Frontal cortex (tissue), 4 donors: ENCODE measurements at places on chromosomes 3 and 15. TPM values are rescaled to one million over a fixed set of nuclear protein-coding genes. Genes with fewer than 3 reads are reported as not detected.

DNA sequence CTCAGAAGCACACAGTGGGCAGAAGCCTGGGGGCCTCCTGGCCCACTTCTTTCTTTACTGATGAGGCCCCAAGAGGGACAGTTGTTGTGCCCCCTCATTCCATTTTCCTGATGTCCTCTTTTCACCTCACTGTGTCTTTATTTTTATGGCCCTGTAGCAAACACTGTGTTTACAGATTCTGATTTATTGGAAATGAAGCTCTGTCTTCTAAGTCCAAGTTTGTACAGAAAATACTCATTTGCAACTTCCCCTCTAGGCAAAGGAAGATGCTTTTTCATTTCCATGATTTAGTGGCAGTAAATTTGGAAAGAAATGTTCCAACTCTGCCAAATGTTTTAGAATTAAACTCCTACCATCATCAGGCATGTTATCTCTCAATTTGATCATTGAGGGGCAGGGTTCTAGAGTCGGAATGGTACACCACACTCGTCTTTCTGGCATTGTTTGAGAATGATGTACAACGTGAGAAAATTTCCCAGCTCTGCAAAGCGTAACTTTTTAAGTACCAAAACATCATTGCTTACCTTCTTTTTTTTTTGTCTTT is 129.7 kb downstream of the ARNT2 start:
- no peak for DNase-seq

The RTP1 gene
- 0.41 TPM for total RNA-seq

DNA sequence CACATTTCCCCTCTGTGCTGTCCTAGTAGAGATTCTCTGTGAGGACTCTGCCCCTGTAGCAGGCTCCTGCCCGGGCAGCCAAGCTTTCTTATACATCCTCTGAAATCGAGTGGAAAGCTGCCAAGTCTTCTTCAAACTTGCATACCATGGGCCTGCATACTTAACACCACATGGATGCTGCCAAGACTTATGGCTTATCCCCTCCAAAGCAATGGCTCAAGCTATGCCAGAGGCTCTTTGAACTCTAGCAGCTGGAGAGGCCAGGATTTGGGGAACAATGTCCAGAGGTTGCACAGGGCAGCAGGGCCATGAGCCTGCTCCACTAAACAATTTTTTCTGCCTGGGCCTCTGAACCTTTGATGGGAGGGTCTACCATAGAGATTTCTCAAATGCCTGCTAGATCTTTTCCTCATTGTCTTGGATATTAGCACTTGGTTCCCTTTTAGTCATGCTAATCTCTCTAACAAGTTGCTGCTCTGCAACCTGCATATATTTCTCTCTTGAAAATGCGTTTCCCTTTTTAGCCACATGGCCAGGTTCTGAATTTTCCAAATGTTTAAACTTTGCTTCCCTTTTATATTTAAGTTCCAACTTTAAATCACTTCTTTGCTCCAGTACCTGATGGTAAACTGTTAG is 6.1 kb upstream of the PLSCR4 start:
- no peak for DNase-seq

The THSD4 gene
- total RNA-seq = 1.6 TPM

The HYKK gene
- 0.41 TPM for total RNA-seq

DNA sequence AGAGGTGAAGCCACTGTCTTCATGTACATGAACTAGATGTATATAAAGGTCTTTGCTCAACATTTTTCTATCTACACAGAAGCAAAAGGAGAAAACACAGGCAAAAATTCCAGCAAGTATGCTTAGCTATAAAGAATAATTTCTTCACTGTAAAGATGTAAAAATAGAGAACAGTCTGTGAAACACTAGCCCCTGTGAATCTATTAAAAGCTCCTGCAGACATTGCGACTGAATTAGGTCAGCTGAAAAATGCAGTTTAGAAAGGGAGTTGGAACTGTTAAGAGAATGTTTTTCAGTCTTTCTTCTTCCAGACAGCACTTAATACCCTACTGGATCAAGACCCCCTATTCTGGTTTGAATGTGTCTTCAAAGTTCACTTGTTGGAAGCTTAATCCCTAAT is 291.5 kb downstream of the KBTBD8 start:
- no peak for DNase-seq

The KIF15 gene
- total RNA-seq = 6.9 TPM

The SLC28A2 gene
- total RNA-seq = not detected

GRCh38 chr3:182713743-182714517 is 79.4 kb upstream of the ATP11B start:
- peak; percentile 35 for DNase-seq

GRCh38 chr3:177690306-177690705 is 493.0 kb upstream of the TBL1XR1 start:
- no peak for DNase-seq

The GCNT3 gene
- total RNA-seq = 0.41 TPM

The ARL14 gene
- total RNA-seq = not detected

The WDR72 gene
- under 0.01 TPM for total RNA-seq

DNA sequence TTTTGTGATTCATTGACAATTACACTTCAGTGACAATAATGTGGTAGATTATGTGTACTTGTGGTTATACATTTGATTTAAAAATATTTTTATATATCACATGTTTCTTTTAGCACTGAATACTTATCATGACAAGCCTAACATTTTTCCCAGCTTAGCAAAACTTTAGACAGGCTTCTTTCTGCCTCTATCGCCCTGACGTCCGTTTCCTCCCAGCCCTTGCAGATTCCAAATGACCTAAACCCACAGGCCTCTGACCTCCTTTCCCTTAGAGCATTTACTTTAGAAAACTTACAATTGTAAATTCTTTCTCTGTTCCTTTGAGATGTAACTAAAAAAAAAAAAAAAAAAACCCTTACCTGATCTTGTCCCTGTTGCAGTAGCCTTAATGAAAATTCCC is 326.1 kb downstream of the UNC13C start:
- DNase-seq = no peak

The LMCD1 gene
- 0.41 TPM for total RNA-seq

- no peak for DNase-seq
These were observed 287.8 kb downstream of the FAM43A start for GRCh38 chr3:194973366-194974000.

DNA sequence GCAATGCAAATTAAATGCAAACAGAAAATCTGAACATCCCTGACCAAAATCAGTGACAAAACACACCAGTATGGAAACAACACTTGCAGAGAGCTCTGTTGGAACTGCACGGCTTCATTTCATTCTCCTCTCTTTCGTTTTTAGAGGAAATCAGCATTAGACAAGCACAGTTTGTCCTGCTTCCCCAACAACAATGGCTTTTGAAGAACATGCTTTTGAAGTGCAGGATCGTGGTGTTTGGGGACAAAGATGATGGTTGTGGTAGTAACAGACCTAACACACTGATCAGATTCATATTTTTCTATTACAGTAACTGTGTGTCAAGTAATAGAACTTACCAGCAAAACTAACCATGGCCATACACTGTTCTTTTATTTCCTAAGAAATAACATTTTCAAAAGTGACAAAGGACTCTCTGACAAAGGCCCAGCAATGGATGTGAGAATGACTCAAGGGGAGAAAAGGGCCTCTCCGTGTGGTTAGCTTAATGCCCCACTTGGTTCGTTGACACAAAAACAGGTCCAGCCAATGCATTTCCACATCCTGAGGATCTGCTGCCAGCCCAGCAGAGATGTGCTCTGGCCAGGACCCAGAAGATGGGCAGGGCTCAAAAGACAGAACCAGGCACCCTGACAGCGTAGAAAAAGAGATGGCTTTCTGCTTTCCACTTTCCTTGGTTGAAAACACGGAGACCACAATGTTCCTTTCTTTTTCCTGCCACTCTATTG is 84.1 kb downstream of the CCNL1 start:
- DNase-seq = no peak

- no peak for DNase-seq
These were observed 16.9 kb upstream of the MEX3B start for GRCh38 chr15:82062479-82063454.

DNA sequence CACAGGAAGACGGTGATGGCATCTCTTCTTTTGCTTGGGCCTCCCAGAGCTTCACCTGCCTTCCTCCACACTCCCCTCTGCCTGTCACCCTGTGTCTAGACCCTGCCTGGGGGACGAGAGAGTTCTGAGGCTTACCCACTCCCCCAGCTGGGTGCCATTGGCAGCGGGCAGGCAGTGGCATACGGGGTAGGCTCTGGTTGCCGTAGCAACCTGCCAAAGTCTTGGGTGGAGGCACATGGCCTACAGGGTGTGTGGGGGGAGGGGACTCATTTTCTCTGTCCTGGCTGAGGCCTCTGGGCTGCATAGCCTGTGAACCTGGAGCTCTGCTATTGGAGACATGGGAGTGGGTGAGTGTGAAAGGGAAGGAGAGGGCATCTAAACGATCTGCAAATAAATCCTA is 4.4 kb downstream of the INSYN1 start:
- no peak for DNase-seq

The EHHADH gene
- total RNA-seq = 1.2 TPM

- no peak for DNase-seq
These were observed 151.6 kb downstream of the TMCO5A start for GRCh38 chr15:38085931-38086568.

GRCh38 chr15:77010312-77010686 is 15.4 kb downstream of the PSTPIP1 start:
- no peak for DNase-seq

The MAP3K13 gene
- total RNA-seq = 45.7 TPM

The GRK7 gene
- under 0.01 TPM for total RNA-seq

DNA sequence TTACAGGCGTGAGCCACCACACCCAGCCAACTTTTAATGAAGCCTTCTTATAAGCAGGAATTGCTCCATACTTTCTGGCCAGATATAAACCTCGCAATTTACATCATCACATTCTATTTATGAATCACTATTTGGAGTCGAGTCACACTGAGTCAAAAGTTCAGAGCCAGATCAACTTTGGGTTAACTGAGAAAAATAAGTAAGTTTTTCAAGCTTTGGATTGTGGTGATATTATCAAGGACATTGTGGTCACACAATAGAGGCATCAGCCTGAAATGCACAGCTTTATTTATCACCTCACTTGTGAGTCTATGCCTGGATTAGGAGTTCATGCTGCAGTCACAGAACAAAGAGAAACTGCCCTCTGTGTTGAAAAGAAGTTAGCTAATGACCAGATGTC is 1163.5 kb downstream of the ROBO1 start:
- no peak for DNase-seq

The GOLGA8O gene
- total RNA-seq = under 0.01 TPM

- no peak for DNase-seq
These were observed 212.6 kb downstream of the ZNF621 start for GRCh38 chr3:40737343-40737742.

DNA sequence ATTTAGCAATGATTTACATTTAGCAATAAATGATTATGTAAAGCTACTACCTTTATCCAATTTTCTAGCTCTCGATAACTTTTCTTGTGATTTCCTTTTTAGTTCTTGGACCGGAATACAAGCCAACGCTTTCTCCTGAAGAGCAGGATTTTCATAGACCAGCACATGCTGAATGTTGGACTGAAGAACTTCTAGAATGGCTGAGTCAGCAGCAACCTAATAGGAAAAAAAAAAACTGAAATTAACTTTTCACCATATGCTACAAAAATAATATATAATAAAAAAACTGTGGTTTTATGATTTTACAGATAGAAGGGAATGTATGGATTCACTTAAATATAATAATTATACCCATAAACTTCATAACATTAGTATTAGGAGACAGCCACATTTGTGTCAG is 32.2 kb downstream of the NGLY1 start:
- no peak for DNase-seq

DNA sequence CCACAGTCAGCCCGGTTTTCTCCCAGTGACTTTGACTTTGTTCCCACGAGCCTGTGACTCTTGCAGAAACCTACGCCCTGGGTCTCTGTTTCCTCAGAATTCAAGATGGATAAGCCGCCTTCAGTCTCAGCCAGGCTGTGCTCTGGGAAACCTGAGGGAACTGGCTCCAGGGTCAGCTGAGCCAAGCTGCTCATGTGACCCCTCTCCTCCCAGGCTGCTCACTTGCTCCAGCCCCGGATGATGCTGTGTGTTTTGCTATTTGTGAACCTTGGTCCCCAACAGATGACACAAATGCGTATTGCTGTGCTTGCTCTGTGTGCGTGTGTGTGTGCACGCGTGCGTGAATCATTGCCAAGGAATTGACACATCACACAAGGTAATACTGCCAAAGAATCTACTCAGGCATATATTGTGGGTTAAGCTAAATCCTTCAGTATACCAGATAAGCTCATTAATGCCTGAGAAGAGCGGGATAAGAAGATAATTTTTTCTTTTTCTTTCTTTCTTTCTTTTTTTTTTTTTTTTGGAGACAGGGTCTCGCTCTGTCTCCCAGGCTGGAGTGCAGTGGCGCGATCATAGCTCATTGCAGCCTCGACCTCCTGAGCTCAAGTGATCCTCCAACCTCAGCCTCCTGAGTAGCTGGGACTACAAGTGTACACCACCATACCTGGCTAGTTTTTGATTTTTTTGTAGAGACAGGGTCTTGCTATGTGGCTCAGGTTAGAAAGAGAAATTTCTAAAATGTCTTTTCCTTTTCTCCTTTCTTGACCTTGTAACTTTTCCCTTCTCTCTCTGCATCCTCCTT is 29.2 kb upstream of the UMPS start:
- no peak for DNase-seq

GRCh38 chr3:165518346-165518745 is 318.9 kb downstream of the BCHE start:
- no peak for DNase-seq

The CCR3 gene
- not detected for total RNA-seq

The POMGNT2 gene
- 18.8 TPM for total RNA-seq

The DUOXA2 gene
- not detected for total RNA-seq
